ENCODE measurements at places on chromosomes 5 and 9.

DNA sequence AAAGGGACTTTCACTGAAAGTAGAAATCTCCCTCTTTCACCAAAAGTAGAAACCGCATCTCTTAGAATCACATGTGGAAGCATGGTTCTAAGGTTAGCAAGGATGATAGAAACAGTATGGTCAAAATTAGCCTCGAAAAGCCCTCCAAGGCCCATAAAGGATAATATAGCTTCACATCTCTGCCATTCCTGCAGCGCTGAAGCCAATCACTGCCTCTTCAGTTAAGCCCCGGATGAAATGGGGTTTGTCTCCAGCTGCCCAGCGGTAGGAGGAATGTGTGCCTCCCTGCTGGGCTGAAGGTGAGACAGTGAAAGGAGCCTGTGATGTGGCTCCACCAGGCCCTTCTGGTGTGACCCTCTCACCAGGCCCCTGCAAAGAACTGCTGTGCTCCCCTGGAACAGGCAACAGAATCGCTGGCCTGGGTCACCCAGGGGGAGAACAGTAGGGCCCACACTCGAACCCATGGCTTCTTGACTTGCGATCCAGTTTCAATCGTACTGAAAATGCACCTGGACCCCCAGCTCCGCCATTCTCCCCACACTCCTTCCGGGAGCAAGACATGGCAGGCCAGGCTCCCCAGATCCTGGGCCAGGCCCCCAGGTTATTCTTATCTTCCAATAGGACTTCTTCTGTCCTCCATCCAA, 47.2 kb downstream of the CAMK2A start:
- DNase-seq, result no peak

DNA sequence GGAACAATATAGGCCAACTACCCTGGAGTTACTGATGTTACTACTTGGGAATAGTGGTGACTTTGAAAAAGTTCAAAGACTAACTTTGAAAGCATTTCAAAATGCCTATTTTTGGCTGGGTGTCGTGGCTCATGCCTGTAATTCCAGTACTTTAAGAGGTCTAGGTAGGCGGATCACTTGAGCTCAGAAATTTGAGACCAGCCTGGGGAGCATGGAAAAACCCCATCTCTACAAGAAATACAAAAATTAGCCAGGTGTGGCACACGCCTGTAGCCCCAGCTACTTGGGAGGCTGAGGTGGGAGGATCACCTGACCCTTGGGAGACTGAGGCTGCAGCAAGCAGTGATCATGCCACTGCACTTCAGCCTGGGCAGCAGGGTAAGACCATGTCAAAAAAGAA, 105.3 kb downstream of the ARRDC3 start:
- DNase-seq, result no peak

- DNase-seq, result no peak
These were observed at the start of gene RGS7BP for GRCh38 chr5:64505769-64506566. TSS of gene RGS7BP (plus strand) at chr5:64506015. CDS start at chr5:64506625, 610 bp downstream.

DNA sequence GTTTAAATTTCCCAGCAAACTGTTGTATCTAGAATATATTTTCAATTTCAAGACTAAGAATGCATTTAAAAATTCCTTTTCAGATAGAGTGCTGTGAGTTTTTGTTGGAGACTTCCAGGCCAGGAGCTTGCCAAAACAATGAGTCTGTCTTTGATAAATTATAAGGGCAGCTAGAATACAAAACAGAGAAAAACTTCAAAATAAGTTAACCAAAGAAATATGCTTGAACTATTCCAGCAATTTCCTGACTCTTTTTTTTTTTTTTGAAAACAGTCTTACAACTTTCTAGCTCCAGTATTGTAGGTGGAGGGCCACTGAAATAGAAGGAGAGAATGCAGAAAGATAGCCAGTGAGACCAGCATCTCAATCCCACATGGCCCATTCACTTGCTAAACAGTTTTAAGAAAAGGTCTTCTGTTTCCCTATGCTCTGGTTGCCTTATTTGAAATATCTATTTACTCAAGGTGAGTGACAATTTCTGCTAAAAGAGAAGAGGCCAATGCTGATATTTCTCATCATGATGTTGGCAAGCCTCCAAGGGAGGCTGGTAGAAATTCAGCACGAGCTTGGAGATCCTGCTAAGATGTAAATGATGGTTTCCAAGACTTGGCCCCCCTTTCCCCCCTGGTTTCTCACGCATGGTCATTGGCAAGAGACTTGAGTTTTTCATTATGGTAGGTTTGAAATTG, 103.2 kb downstream of the USP20 start:
- DNase-seq, result no peak

GRCh38 chr5:7991125-7991821, 122.3 kb downstream of the MTRR start:
- no peak for DNase-seq

DNA sequence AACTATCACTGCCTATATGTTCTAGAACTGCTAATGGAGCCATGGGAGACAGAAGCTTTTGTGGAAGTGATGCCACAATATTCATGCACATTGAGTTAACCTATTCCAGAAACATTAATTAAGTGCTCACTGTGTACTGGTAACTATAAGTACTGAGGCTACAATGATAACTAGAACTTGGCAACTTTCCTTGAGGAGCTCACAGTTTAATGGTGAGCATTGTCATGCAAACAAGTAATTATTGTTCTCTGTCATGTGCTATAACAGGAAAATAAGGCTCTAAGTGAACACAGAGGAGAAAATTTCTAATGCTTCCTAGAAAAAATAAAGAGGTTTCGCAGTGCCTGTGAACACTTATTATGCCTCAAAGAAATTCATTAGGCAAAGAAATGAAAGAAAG, 142.2 kb downstream of the BAAT start:
- no peak for DNase-seq

- no peak for DNase-seq
These were observed 109.4 kb downstream of the PSD2 start for GRCh38 chr5:139904816-139905661.

GRCh38 chr9:127712867-127713266, 2.6 kb downstream of the PTRH1 start:
- no peak for DNase-seq

- DNase-seq, result peak; percentile 98
These were observed 96.8 kb downstream of the ZNF608 start for GRCh38 chr5:124649491-124650146.

DNA sequence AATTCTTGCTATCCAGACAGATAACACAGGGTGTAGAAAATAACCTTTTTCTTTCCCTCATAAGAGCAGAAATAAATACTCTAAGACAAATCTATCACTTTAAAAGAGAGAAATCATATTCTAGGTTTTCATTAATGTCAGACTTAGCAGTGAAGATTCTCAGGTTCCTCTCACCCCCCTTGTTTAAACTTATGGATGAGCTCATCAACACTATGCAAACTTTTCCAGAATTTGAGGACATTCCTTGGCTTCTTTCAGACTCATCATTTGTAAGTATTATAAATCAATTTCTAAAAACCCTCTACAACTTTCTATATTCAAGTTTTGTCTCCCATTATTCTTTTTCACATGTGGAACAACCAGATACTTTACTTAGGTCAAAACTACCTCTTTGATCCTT, 374.9 kb upstream of the TRPC7 start:
- no peak for DNase-seq
